ENCODE measurements at places on chromosomes 1 and 21.
A peak's percentile ranks its signal among the peaks of the same experiment; 100 is the strongest.

GRCh38 chr1:189805735-189806134 lies 671.9 kb downstream of the BRINP3 start:
- no peak for DNase-seq

DNA sequence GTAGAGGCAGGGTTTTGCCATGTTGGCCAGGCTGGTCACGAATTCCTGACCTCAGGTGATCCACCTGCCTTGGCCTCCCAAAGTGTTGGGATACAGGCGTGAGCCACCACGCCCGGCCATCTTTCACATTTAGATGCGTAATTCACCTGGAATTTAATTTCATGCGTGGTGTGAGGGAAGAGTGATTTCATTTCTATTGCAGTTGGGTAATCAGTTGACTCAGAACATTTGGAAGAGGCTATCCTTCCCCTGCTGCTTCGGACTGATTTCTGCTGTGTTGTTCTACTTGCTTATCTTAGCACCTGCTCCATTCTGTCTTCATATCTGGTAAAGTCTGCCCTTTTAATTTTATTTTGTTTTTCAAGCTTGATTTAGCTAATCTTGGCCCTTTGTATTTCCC lies 19.1 kb downstream of the DIP2A start:
- no peak for DNase-seq

- no peak for DNase-seq
Measured at GRCh38 chr1:101310506-101310905, 73.7 kb downstream of the S1PR1 start.

GRCh38 chr1:2178875-2179274 lies 15.7 kb downstream of the FAAP20 start:
- no peak for DNase-seq

DNA sequence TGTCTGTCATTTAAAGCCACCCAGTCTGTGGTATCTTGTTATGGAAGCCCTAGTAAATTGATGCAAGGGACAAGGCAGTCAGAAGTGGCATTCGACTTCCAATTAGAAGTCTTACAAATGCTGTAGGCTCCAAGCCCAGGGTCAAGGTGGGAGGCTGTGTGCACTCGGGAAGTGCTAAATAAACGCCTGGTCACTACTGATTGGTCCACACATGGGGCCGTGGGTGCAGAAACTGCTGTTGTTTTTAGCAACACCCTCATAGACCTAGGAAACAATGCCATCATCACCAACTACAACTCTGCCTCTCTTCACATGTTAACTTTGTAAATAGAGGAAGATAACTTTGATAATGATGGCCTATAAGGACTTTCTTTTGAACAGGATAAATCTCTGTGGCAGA lies 20.2 kb upstream of the ZBTB21 start:
- DNase-seq: no peak

DNA sequence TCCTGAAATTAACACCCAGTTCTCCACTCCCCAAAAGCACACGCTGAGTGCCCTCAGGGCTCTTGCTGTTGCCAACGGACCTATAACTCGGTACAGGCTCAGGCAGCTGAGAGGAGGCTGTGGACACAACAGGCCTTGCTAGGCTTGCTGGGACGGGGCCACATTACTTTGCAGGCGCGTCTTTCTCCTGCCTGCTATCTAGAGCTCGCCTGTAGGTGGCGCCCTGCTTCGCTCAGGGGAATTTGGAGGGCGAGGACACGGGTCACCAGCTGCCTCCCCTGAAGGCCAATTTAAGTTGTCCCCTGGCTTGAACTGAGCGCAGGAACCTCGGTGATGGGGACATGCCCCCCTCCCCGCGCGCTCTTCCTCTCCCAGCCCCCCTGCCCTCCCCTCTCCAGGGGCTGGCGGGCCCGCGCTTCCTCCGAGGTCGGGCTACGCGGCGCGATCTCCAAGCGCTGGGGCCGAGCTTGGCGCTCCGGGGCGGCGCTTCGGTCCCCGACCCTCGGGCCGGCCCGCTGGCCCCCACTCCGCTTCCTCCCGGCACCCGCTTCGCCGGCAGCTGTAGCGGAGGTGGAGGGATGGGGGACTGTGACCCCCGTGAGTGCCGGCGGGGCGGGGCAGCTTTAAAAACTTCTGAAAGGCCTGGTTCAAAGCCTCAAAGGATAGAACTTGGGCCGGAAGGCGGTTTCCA lies 32.4 kb upstream of the NFIA start:
- peak; percentile 87 for DNase-seq

DNA sequence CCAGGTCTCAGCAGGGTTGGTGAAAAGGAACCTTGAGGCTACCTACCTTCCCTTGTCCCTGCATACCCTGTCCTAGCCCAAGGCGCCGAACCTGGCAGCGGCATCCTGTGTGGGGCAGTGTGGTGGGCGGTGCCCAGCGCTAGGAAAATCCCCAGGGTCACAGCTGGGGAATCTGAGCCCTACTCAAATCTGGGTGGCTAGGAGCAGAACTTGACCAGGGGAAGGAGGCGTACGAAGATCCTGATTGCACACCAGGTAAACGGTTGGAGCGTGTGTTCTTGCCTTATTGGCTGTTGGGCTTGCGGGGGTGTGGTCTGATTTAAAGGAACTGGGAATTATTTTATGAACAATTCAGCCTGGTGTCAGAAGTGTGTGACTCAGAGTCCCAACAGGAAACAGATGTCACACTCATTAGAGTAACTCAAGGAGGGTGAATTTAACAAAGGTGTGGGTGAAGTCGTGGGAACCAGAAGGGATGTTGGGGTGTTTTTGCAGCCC lies 118.6 kb downstream of the LRIG2 start:
- DNase-seq: no peak

DNA sequence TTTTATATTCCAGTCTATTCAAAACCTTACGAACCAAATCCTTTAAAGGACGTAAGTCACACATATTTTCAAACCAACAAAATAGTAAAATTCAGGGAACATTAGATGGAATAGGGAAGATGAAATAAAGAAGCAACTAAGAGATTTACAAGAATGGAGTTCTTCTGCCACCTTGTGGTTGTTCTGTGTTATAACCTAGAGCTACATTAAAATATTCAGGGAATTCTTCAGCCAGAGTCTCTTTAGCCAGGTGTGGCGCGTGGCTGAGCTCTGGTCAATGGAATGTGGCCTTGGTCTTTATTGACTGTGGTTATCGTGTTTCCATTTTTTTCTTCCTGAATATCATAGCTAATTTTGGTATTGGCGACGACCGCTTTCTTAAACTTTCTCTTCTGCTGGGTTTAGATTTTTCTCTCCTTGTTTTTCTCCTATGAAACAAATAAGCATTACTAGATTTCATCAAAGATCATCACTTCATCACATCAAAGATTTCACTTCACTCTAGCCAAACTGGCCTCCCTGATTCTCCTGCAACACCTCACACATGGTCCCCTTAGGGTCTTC lies 221.3 kb downstream of the MRPL39 start:
- DNase-seq: no peak

- DNase-seq: no peak
Measured at GRCh38 chr1:1101503-1101902, 14.4 kb downstream of the C1orf159 start.

DNA sequence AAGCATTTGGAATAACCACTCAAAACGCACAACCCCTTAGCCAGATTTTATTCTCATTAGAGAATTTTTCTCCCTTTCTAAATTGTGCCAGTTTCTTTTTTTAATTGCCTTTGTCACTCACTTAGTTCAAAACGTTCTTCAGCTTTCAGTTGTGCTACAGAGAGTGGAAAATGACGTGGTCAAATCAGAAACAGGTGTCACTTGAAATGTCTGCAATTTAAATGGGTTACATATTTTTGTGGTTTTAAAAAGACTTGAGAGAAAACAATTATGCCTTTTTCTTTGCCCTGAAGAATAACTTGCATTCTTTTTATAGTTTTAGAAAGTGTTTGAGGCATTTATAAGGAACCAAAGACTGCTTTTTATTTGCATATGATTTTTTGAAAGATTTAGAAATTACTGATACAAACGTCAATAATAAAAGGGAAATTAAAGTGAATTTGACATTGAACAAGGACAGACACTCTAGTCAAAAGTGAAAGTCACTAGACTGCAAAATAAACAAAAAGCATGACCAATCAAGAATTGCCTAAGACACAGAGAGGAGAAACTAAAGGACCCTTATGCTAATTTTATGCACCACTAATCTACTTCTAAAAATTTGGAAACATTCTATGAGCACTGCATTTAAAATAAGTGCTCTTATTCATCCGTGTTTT lies 191.0 kb downstream of the TPR start:
- no peak for DNase-seq

DNA sequence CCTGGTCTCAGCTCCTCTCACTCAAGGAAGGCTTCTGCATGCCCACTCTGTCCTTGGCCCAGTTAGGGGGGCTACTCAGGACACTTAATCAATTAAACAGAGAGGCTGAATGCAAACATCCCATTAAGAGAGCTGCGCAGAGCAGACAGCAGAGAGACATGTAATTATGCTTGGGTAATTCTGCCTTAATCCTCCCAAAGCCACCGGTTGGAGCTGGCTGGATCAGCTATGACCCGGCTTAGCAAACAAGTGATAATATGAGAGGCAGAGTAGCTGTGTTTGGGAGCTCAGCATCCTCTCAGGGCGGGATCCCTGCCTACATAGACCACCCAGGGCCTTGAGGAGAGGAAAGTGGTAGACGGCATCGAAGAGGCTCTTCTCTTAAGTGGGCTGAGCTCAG lies 183.2 kb downstream of the GRIK3 start:
- no peak for DNase-seq

DNA sequence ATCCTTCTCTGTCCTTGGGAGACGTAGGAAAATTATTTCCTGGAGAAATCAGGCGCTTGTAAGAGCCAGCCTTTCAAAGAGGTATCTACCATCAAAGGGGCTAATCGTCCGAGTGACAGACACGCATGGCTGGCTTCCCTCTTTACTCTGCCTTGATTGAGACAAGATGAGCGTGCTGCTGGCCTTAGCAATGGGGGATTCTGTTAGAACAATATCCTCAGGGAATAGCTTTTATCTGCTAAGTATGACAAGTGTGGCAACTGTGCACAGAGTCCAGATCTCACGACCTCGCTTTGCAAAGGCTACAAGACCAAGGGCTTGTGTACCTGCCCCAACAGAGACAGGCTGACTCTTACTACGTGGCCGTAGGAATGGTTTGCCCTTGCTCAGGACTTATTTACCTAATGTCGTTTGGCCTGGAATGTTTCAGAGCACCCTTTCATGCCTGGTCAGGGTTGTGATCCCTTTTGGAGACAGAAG lies 417.1 kb downstream of the KIF26B start:
- DNase-seq: no peak

DNA sequence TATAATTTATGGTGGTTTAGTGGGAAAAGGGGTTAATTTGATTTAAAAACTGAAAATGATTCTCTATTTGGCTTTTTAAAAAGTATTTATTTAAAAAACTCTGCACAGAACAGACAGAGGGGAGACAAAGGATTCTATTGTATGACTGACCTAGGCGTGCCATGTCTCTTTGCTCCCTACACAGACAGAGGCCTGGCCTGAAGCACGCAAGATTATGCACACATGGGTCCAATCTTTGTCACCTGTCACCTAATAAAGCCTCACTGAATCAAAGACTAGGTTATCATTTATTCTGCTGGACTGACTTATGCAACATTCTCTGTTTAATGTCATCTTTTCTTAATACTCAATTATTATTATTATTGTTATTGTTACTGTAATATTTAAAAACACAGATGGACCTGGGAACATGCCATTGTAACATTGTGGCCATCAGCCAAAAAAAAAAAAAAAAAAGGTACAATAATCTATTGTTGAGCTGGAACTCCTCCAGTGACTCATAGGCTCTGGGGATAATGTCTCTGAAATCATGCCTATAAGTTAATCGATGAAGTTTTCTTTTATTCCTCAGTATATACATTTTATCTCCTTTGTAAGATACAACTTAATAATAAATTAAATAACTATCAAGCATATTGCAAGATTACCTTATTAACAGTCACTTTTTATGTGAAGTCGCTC lies 112.1 kb downstream of the RUNX1 start:
- DNase-seq: no peak

DNA sequence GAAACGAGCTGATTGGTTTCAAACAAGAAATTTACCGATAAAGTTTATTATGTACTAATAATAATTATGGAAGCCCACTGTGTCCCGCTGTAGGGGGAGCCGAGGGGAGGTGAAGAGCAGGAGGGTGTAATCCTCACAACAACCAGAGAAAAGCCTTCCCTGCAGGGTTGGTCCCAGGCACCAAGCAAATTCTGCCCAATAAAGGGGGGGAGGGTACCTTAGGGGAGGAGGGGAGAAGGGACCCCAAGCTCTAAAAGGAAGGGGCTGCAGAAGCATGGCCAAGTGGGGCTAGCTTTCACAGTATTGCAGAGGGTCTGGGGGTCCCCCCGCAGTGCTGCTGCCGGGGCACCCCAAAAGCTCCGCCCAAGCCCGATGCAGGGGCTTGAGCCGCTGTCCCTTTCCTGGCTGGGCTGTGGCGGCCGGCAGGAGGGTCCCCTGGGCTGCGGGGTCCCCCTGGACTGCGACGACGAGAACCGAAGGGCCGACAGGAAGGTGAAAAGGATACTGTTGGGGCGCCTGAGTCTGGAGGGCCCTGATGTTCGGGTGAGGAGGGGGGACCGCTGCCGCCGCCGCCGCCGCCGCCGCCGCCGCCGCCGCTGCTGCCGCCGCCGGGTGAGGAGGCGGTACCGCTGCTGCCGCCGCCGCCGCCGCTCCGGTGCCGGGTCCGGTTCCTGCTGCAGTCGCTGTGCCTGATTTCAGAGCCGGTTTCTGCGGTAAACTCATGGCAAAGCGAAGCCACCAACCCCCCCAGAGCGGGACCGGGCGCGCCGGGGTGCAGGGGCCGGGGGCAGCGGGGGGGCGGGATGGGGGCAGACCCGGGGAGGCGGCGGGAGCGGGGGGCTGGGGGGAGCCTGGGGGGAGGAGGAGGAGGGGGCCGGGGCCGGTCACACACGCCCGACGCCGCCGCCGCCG lies 771 bp downstream of the EIF4G3 start:
- DNase-seq: peak; percentile 10

DNA sequence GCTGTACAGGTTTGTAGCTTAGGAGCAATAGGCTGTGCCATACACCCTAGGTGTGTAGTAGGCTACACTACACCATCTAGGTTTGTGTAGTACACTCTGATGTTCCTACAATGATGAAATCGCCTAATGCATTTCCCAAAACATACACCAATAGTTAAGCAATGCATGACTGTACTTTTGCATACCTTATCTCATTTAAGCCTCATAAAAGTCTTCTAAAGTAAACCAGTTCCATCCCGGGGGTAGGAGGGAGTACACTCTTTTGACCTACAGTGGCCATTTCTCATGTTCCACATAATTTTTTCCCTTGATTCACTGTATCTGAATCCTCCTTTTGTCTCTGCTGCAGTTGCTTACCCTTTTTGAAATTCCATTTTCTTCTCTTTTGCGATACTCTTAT lies 12.2 kb downstream of the TRMT13 start:
- no peak for DNase-seq

- DNase-seq: no peak
Measured at GRCh38 chr1:13543451-13544220, 29.8 kb upstream of the LRRC38 start.

DNA sequence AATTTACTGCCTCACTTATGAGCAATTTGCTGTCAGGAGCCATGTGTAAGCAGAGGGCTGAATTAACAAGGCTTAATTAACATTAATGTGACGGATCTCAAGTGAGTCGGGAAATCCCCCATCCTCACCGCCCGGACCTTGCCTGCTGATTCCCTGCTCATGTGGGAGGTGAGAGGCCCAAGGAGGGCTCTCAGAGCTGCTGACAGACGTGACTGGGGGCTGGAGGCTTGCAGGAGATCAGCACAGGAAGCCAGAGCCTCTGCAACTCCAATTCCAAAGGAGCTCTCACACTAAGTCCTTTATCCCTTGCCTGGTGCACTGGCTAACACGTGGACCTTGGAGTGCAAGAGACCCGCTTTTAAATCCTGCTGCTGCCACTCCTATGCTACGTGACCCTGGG lies 19.4 kb downstream of the LRP8 start:
- no peak for DNase-seq
